Right lung (tissue), 10 donors: ENCODE measurements at places on chromosomes 2 and 18.
A peak's percentile ranks its signal among the peaks of the same experiment; 100 is the strongest.

DNA sequence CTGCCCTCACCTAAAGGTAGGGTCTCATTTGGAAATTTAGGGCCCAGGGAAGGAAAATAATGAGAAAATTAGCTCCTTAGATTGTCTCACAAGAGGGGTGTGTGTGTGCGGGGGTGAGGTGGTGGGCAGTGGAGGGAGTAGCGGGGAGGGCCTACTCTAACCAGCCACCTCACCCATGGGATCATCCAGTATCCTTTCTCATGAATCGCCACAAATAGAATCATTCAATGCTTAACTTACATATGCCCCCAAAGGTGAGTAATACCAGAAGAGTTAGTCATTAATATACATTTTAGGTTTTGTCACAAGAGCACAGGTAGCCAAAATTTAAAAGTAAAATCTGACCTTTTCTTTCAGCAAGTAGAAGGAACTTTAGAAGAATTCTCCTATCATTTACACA lies 122.1 kb downstream of the PLEKHM3 start:
- DNase-seq = no peak

DNA sequence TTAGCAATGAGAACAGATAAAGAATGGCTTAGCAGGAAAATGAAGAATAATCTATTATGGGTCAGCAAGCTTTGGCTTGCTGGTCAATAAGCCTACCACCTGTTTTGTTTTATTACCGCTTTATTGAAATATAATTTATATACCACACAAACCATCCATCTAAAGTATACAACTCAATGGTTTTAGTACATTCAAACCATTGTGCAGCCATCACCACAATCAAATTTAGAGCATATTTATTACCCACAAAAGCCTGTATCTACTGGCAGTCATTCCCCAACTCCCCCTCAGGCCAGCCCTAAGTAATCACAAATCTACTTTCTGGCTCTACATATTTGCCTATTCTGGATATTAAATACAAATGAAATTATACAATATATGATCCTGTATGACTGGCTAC lies 17.2 kb downstream of the PPP3R1 start:
- no peak for DNase-seq

- DNase-seq = no peak
Observed at GRCh38 chr2:125861461-125861860, 794.5 kb upstream of the GYPC start.

GRCh38 chr2:159564081-159564480 lies 52.3 kb downstream of the BAZ2B start:
- DNase-seq = no peak

- DNase-seq = no peak
Observed at GRCh38 chr2:236090027-236090382, 78.2 kb downstream of the GBX2 start.

DNA sequence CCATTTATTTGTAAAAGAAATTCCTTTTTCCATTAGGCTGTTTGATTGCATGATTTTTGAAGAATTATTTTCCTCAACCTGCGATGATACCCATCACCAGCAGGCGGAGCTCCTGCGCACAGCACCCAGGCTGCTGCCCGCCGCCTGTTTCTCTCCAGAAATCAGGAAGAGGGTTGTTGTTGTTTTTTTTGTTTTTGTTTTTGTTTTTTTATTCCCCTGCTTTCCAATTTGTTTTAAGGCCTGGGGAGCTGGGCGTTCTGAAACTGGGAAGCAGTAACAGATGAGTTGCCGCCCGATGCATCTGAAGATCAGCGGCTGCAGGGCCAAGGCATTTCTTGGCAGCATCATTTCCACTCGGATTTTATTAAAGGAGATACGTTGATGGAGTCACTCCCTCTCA lies 132.1 kb downstream of the MBP start:
- DNase-seq = peak; percentile 24
